ENCODE measurements at places on chromosomes 1 and 21.

DNA sequence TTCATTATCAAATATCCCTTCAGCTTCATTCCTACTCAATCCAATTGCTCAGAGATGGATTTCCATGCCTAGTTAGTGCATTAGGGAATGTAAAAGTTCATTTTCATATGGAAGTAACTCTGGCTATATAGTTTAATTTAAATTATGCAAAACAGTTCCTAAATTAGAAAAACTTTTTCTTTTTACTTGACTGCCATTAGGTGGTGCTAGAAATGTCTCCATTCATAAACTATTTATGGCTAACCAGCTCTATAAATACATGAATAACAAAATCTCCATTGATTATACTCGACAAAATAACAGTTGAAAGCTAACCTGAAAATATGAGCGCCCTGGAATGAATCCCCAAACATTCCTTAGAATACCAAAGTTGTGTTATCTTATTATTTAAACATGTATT is 311.4 kb downstream of the USH2A start:
- DNase-seq, result no peak

GRCh38 chr1:64755361-64755760 is 10.5 kb downstream of the RAVER2 start:
- DNase-seq, result no peak

- DNase-seq, result no peak
These were observed 296.9 kb upstream of the RUNX1 start for GRCh38 chr21:35345954-35346353.

DNA sequence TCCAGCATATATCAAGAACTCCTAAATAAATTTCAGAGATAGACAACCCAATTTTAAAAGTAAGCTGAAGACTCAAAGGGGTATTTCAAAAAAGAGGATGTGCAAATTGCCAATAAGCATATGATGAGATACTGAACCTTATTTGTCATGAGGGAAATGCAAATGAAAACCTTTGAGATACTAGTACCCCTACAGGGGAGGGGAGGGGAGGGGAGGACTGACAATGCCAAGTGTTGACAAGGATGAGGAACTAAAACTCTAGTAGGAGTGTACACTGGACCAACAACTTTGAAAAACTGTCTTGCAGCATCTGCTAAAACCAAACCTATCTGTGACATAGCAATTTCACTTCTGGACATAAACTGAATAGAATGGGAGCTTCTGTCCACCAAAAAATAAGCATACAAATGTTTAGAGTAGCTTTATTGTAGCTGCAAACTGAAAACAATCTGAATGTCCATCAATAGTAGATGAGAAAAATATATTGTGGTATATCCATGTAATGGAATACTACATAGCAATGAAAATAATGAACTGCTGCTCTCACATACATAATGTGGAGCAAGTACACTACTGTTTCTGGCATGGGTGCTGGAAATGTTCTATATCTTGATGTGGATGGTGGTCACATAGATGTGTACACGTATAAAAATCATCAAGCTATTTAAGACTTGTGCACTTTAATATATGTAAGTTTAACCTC is 57.2 kb downstream of the CDK18 start:
- DNase-seq, result no peak

DNA sequence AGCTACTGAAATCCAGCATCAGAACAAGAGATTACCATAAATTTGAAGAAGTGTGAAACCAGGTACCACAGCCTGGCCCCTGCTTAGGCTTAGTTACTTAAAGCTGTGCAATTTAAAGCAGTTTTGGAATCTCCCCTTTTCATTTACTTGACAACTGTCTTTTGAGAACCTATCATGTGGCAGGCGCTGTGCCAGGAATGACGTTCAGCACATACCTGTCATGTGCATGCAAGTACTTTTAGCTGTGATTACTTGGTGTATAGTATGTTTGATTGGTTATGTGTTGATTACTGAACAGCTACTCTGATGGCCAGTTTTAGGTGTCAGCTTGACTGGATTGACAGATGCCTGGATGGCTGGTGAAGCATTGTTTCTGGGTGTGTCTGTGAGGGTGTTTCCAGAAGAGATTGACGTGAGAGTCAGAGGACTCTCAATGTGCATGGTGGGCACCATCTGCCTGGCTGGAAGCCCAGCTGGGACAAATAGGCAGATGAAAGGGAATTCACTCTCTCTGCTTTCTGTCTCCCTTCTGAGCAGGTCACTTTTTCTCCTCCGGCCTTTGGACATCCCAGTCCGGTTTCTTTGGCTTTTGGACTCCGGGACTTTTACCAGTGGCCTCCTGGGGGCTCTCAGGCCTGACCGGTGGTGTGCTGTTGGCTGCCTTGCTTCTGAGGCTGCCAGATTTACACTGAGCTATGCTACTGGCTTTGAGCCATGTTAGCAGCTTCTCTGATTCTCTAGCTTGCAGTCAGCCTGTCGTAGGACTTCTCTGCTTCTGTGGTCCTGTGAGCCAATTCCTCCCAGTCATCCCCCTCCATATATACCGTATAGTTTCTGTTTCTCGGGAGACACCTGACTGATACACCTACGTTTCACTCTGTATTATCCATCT is 178.0 kb downstream of the RYR2 start:
- DNase-seq, result no peak

- peak; percentile 71 for DNase-seq
These were observed 134.6 kb upstream of the ARHGEF16 start for GRCh38 chr1:3319874-3320245.

DNA sequence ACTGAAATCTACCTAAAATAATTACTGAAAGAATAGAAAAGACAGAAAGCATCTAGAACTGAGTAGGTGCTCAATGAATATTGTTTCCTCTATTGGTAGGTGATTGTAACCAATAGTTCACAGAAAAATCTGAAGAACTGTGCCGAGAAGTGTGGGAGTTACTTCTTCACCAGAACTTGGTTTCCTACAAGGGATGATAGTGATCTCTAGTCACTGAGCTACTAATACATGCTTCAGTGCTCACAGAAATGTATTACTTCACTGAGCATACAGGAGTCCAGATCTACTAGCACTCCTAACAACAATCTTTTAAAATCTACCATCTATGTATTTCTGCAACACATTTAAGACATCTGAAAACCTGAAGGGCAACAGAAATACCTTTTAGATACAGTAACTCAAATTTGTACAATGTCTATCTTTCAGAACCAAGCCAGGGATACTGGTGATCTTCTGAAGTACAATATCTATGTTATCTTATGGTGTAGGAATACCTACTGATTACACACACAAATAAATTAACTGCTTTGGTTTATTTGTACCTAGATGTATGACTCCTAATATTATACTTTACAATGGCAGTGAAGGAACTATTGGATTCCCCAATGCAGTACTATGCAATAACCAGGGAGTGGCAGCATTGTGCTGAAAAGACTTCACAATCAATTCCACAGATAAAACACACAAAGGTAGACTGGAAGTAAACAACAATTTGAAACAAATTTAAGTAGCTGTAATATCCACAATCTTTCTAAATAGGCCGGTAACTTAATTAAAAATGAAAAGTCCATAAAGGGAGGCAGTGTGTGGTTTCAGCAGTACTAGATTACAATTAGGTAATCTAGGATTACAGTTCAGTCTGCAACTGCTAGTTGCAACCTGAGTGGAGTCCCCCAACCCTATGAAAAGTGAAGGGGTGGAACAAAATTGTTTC is 243.0 kb downstream of the SLC45A1 start:
- DNase-seq, result peak; percentile 23

DNA sequence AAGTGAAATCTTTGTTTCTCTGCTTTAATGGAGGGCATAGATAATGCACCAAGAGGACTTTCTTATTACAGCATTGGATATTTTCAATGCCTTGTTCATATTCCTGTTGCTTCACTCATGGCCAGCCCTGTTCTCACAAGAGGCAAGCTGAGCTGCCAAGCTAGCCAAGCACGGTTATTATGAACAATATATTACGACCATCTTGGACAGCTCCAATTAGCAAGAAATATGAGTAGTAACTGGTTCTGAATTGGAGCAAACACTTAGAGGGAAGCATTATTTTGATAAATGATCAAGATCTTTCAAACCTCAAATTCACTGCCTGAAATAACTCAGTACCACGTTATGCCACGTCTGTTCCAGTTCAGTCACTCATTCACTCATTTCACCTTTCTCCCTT is 159.8 kb downstream of the SETD4 start:
- DNase-seq, result no peak

DNA sequence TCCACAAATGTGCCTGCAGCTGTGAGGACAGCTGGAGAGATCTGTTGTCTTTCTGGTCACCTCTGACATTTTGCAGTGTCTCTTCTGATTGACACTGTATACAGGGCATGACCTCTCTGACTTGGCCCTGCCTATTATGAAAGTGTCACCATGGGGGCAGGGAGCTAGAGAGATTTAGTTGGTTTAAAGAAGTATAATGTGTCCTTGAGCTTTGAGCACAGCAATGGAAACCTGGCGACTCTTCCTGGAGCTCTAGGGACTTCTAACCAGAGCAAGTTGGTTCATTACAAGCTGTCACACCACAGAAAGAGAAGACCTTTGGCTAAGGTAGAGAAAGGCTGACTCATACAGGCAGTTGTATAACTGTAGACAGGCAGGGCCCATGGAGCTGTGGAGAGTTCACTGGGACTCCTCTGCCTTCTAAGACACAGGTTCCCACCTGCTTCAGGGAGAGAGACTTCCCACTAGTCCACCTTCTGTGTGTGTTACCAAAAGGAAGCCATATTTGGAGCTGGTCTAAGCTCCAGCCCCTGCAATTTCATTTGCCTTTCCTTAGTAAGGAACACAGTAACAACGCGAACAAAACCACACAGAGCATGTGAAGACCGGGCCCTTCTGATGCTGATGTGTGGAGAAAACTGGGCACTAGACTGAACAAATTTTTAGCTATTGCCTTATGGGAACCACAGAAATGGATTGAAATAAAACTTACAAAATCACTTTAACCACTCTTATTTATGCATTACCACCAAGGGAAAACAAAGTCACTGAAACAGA is 90.5 kb upstream of the ADAR start:
- no peak for DNase-seq

DNA sequence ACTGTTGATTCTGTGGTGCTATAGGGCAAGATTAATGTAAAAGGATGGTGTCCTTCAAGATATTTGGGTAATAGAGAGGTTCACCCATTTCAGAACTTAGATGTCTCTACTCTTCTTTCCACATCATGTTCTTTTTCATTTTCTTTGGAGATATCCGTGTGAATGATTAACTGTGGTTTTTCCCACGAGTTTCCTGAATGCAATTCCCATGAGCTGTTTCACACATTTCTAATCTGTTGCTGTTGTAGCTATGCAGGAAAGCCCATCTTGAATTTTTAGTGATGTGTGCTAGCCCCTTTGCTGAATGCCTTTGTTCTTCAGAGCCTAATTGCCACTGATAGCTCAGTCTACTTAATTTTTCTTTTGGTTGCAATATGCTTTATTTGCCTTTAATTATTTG is 27.6 kb downstream of the SNX27 start:
- no peak for DNase-seq
